ENCODE measurements at places on chromosomes 3 and 15.

DNA sequence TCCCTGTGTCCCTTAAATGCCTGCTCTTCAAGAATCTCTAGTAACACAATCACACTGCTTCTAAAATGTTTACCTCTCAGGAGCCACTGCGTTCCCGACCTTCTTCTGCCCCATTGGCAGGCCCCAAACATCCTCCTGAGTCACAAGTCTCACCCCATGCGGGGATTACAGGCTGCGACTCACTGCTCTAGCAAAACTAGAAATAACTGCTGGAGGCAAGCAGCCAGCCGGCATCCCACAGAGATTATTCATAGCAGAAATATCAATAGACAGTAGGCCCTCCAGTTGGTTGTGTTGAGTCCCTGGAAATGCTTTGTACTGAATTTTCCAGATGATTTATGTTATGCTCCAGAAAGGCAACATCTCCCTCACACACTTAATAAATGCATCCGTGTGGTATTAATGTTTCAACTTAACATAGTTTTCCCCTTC is 64.8 kb downstream of the RFTN1 start:
- no peak for DNase-seq

GRCh38 chr3:45534632-45535031 is 59.9 kb upstream of the LIMD1 start:
- DNase-seq, result no peak

- DNase-seq, result no peak
Measured at GRCh38 chr3:57706462-57706861, 13.6 kb upstream of the DENND6A start.

GRCh38 chr3:155047672-155048071 is 32.4 kb upstream of the MME start:
- DNase-seq, result no peak

DNA sequence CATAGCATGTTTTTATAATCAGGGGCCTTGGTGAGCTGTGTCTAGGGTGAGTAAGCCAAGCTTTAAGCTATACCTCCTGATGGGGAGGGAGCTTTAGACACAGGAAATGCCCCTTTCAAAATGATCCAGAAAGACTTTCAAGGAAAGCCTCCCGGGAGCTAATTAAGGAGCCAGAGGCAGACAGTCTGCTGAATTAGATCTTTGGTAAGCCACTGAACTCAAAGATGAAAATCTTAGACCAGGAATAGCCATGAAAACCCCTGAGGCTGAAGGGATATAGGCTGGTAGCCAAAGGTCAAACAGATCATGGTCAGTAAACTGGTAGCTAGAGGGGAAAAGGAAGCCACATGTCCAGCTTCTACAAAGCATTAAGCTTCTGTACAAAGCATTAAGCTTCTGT is 42.7 kb upstream of the GAP43 start:
- no peak for DNase-seq

Measured in stimulated activated CD4-positive, alpha-beta T cell treated with anti-CD3 and anti-CD28 coated beads, Interleukin-1b, Interleukin-23, amount 100 ng/mL, for 24 hours (primary cell).